Midbrain (tissue), 1 donor: ENCODE measurements at places on chromosomes 6 and 20.
A peak's percentile ranks its signal among the peaks of the same experiment; 100 is the strongest.

GRCh38 chr6:138818496-138819194 is 22.8 kb downstream of the ECT2L start:
- no peak for DNase-seq

GRCh38 chr20:37524859-37525708 is 2.6 kb downstream of the BLCAP start:
- DNase-seq = no peak

GRCh38 chr20:41165001-41165882 is 27.9 kb downstream of the PLCG1 start:
- no peak for DNase-seq

GRCh38 chr6:30894381-30894780 is 10.1 kb downstream of the DDR1 start:
- no peak for DNase-seq

DNA sequence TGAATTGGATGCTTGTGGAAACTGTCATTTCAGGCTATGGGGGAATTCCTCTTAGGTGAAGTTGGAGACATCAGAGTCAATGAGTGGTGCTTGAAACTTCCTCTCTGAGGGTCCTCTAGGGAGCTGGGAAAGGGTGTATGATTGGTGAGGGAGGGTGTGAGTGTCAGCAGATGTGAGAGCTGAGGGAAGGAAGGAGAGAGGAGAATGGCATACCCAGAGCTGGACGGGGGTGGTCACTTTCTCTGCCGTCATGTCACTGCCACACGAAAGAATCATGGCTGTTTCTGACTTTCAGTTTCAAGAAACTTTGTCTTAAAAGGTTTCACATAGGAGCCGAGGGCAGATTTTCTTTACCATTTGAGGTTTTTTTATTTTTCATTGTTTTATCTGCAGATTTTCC is 50.3 kb downstream of the DEK start:
- no peak for DNase-seq

GRCh38 chr20:32036716-32037485 is 15.1 kb upstream of the HCK start:
- no peak for DNase-seq

DNA sequence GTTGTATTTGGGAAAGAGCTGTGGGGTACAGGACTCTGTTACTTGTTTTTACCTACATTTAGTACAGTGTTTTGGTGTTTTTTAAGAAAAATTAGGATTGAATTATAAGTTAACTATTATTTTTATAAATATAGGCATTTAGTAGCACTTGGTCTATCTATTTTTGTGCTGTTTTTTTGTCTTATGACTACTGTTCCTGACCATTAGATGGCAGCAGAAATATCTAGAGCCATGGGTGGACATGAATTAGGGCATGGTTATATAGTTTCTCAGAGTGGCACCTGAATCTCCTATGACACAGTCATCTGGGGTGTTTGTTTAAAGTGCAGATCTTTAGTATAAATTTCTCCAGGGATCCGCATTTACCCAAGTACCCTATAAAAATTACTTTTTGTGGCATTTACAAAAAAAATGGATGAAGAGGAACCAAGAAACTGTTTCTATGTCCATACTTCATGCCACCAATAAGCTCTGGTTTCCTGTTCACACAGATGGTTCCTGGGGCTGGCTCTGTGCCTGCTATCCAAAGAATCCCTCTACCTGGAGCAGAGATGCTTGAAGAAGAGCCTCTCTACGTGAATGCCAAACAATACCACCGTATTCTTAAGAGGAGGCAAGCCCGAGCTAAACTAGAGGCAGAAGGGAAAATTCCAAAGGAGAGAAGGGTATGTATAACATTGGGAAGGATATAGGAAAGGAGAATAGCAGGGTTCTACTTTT is 19.8 kb downstream of the NFYA start:
- DNase-seq = no peak

DNA sequence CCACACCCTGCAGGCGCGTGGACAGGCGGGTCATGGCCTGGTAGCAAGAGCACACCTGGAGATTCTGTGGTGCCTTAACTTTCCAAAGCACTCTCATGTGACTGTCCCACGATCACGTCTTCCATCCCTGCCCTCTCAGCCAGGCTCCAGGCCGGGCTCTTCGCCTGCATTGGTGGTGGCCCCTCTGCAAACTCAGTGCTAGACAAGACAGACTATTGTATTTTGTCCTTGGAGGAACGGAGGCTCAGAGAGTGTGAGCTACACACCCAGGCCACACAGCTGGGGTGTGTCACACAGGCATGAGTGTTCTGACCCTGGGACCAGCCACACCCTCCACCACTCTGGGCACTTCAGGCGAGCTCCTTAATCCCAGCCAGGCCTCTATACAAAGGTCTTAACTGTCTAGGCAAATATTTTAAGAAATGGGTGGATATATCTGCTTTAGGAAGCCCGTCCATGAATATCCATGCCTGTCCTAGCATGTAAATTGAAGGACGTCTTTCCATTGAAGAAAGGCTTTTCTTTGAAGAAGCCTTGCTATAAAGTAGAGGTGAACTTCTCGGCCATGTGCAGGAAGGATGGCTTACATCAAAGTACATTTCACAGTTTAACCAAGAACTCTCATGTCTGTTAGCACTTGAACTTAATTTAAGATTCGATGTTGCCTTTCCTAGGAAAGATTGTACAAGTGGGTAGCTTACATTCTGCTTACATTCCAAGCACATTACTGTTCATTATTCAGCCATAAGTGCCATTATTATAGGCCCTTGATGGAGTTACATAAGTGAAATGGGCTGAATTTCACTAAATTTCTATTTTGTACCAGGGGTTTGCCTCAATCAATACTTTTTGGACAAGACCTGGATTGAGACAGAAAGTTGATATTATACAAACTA is 263.9 kb downstream of the DLL1 start:
- no peak for DNase-seq

- DNase-seq = no peak
These were observed 422.7 kb downstream of the TFAP2B start for GRCh38 chr6:51241376-51241775.

GRCh38 chr20:36519944-36520343 is 21.4 kb upstream of the MYL9 start:
- no peak for DNase-seq

GRCh38 chr6:118335325-118335816 is 212.7 kb upstream of the PLN start:
- DNase-seq = no peak

DNA sequence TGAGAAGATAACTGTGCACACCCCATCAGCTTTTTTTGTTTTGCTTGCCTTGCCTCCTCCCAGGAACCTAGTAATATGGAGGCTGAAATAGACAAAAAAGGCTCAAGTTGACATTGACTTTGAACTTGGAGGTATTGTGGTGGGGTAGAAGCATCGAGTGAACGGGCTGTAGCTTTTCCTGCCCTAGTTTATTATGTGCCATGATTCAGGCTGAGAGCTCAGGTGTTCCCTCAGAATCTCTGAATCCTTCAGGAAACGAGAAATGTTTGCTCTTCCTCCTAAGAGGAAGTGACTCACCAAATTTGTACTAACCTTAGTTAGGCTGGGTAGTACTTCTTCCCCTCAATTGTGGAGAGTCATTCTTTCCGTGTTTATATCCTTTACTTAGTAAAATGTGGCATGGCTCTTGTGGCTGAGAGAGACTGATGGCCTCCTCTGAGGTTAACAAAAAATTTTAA is 98.8 kb downstream of the SASH1 start:
- no peak for DNase-seq

DNA sequence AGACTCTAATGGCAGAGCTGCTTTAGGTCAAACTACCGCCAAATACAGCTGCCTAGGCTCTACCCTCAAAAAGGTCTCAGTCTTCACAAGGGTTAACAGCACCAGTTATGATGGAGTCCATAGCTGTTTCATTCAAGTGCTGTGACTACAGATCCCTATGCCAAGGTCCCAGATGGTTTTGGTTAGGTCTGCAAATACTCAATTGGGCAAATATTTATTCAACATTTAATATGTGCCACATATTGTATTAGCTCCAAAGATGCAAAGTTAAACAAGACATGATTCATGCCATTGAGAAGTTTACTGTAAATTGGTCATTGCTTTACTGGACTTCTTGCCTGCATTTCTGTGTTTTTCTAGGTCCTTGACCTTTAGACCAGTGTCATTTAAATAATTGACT is 55.8 kb upstream of the TFAP2D start:
- no peak for DNase-seq

DNA sequence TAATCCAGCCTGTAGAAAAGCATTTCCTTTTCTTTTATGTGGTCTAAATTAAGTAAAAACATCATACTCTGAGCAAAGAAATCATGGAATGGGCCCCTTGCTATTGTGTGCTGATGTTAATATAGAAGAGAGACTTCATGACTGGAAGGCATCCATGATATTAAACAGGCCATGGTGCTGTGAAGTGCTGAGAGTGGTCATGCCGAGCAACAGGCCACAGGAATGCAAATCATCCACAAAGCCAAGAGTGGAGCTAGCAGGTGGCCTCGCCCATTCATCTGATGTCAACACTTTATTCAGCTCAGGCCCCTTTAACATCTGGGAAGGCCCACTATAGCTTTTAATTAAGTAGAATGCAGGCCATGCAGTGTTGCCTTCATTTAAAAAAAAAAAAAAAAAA is 115.2 kb upstream of the HMGCLL1 start:
- DNase-seq = no peak

GRCh38 chr6:382883-383810 is 8.4 kb upstream of the IRF4 start:
- no peak for DNase-seq

GRCh38 chr6:130843575-130844320 is 16.5 kb downstream of the SMLR1 start:
- DNase-seq = peak; percentile 6

DNA sequence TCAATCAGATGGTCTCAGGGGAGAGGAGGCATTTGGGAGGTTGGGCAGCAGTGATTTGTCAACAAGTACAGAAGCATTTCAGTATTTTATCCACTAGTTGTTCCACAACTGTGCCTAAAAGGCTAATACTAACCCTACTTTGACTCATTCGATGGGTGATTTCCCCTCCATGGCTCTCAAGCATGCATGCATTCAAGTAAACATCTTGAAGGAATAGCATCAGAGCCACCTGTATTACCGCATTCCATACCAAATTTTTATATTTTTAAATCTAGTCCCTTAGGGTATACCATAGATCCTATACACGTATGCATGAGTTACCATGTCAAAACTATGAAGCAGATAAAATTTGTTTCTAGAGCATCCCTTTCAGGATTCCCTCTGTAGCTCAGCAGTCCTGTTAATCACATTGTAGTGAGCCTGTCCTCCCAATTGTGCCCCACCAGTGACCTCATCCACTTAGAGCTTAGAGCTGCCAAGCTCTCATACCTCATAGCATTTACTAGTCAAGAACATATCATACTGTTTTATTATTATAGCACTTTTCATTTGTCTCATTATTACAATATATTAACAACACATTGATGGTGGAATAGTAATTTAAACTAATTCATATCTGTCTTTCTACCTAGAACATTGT is 213.8 kb downstream of the LAMA2 start:
- no peak for DNase-seq

GRCh38 chr6:157510323-157511188 is 129.6 kb downstream of the ZDHHC14 start:
- DNase-seq = no peak

- no peak for DNase-seq
These were observed 11.9 kb downstream of the NQO2 start for GRCh38 chr6:3011592-3011991.

GRCh38 chr6:4575714-4576113 is 200.5 kb upstream of the CDYL start:
- DNase-seq = no peak

GRCh38 chr20:7520361-7520760 is 419.9 kb downstream of the HAO1 start:
- no peak for DNase-seq

GRCh38 chr20:62426699-62427131 is 624 bp downstream of the RBBP8NL start:
- DNase-seq = no peak

DNA sequence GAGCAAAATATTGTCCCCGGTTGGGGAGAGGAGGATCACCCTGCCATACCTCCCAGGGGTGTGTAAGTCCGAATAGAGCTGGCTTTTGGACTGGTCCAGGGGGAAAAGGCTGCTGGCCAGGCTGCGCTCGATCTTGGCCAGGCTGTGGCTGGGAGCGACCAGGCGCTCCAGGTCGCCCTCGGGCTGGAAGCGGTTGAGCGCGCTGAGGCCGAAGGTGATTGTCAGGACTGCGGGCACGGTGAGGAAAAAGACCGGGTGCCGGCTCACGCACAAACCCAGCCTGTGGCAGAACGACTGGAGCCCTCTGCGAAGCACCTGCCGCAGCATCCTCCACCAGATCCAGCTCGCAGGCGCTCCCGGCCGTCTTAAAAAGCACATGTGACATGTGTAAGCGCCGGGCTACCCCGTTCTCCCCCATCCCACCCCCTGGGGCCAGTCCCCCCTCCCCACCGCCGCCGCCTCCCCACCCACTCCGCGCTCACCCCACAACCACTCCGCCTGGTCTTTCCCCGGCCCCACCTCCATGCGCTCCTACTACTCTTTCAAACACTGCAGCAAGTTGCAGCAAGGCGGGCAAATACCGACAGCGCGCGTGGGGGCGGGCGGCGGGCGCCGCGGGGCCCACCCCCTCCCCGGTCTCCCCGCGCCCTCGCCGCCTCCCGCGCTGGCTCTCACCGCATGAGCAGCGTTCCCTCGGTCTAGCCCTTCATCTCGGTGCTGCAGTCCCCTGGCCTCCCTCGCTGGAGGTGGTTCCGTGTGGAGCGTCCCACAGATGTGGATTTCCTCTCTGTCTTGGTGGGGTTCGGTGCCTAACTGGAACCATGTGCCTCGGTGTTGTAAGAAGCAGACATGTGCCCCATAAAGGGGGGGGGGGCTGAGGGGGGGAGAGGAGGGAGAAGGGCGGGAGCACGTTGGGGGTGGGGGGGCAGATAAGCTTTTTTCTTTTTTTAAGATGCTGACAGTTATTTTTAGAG is 42.4 kb downstream of the PTCHD4 start:
- no peak for DNase-seq

GRCh38 chr20:21901470-21902275 is 196.2 kb downstream of the PAX1 start:
- peak; percentile 0 for DNase-seq

- DNase-seq = no peak
These were observed 28.0 kb upstream of the ZNF217 start for GRCh38 chr20:53621482-53622246.

GRCh38 chr6:90411292-90411781 is 114.7 kb upstream of the BACH2 start:
- no peak for DNase-seq

- no peak for DNase-seq
These were observed 102.6 kb downstream of the PERP start for GRCh38 chr6:138004430-138005287.
